NCI-H510A treated with DMSO at 0.1 percent for 48 hours (cell line): ENCODE measurements at places on chromosomes 16 and 17.

GRCh38 chr17:45189009-45189408 is 27.3 kb downstream of the HEXIM2 start:
- no peak for DNase-seq

DNA sequence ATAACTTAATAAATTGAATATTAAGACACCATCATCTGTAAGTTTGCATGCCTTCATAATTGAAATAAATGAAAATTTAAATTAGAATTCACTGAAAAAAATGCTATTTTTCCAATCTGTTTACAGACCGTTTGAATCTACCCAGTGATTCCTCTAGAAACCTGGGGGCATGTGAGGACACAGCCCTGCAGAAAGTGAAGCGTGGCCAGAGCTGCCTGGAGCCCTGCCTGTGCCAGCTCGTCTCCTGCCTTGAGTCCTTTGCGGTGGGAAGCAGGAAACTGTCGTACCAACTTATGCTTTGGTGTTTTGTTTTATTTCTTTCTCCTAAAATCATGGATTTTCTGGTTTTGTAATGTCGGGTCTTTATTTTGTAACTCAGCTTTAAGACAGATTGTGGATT is 67.8 kb upstream of the FA2H start:
- no peak for DNase-seq

GRCh38 chr17:50209472-50210239 is 8.2 kb upstream of the COL1A1 start:
- DNase-seq = no peak

GRCh38 chr17:10280068-10280467 is 81.7 kb upstream of the GAS7 start:
- no peak for DNase-seq

DNA sequence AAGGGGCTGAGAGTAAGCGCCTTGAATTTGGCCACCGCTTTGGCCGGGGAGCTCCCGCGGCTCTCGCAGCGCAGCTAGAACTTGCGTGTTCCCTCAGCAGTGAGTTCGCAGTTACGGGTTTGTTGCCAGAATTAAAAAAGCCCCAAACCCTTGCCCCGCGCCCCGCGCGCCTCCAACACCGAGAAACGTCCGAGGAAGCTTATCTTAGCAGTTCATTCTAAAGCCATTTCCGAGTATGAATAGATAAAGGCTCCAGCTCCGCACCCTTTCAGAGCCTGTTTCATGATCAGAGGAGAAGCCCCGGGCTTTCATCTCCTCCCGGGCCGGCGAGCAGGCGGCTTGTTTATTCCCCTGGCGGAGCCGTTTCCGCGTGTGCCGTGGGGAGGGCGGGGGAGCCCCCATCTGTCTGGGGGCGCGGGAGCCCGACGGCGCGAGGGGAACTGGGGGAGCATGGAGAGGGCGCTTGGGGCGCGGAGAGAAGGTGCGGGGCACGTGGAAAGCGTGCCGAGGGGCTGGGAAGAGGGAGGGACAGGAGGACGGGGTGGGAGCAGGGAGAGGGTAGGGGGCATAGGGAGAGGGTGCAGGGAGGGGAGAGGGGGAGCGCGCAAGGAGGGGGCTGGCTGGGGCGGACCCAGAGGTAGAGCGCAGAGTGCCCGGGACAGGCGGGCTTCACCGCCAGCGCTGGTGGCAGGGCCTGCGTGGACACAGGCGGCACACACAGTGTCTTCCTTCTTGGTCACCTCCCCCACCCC is 9.9 kb downstream of the TBX4 start:
- no peak for DNase-seq

DNA sequence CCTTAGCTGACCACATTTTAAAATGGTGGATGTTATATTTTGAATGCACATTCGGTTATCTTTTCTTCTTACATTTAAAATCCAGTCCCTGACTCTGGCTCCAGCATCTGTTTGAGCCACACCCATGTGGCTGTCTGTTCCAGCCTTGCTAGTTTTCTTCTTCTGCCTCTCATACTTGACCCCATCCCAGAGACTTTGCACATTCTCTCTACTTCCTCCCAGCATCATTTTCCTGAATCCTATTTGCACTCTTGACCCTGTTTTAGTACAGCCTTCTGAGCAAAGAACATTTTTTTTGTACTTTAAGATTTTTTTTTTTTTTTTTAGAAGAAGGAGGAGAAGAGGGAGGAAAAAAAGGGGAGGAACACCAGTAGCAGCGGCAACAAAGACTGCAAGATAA is 23.3 kb upstream of the MAF start:
- DNase-seq = no peak
